ENCODE measurements at places on chromosomes 2 and 18.

GRCh38 chr2:126859631-126860030 lies 39.1 kb upstream of the TEX51 start:
- DNase-seq, result no peak

- DNase-seq, result no peak
Observed at GRCh38 chr18:61064911-61065310, 268.3 kb upstream of the CDH20 start.

DNA sequence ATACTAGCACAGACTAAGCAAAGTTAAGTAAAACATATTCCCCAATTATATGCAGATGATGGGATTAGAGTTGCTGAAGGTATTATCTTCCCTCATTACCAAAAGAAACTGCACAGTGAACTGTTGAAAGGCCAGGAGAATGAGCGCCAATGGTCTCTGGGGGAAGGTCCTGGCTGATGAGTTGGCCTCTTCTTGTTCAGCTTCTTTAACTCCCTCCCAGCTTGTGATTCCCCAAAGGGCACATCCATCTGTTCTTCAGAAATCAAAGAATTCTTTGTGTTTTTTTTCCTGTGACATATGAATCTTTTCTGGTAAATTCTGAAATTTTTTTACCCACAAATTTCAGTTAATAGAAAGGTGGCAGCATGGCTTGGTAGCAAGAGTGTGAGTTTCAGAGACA lies 667.6 kb downstream of the CNTNAP5 start:
- DNase-seq, result peak; percentile 58

DNA sequence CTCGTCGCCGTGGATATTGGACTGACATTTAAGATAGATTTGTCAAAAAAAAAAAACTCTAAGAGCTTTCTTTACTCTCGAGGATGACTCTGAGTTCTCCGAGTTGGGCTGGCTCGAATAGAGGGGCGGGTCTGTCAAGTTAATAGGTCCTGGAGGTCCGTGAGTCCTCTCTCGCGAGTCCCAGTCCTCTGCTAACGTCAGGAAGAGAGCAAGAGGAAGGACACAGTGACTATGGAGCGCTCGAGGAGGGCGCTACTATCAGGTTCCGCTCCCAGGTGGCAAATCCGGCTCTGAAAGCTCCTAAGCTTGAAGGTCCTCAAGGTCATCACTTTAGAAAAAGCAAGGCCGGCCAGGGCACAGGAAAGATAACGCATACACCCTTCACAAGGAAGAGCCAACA lies 404 bp upstream of the AKAIN1 start:
- no peak for DNase-seq

- DNase-seq, result no peak
Observed at GRCh38 chr2:63692002-63692606, 103.3 kb downstream of the MDH1 start.

GRCh38 chr2:202221873-202222272 lies 16.5 kb downstream of the SUMO1 start:
- DNase-seq, result no peak

DNA sequence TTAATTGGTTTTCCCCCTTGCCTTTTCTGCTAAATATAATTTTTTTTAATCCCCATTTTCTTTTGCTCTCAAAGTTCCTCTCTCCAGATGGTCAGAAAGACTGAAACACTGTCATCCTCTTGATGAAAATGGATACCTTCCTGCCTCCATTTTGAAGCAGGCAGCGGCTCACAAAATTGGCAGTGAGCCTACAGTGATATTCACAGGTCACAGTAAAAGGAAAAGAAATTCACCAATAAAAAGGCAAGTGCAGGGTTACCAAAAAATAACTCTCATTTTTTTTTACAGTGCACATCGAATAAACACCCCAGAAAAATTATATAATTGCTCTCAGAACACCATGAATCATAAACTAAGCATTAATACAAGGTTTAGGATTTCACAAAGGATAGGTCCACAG lies 307.5 kb downstream of the TCF4 start:
- DNase-seq, result no peak

GRCh38 chr2:126507425-126507911 lies 148.5 kb upstream of the GYPC start:
- no peak for DNase-seq

- DNase-seq, result no peak
Observed at GRCh38 chr18:70621710-70622109, 332.9 kb downstream of the SOCS6 start.

DNA sequence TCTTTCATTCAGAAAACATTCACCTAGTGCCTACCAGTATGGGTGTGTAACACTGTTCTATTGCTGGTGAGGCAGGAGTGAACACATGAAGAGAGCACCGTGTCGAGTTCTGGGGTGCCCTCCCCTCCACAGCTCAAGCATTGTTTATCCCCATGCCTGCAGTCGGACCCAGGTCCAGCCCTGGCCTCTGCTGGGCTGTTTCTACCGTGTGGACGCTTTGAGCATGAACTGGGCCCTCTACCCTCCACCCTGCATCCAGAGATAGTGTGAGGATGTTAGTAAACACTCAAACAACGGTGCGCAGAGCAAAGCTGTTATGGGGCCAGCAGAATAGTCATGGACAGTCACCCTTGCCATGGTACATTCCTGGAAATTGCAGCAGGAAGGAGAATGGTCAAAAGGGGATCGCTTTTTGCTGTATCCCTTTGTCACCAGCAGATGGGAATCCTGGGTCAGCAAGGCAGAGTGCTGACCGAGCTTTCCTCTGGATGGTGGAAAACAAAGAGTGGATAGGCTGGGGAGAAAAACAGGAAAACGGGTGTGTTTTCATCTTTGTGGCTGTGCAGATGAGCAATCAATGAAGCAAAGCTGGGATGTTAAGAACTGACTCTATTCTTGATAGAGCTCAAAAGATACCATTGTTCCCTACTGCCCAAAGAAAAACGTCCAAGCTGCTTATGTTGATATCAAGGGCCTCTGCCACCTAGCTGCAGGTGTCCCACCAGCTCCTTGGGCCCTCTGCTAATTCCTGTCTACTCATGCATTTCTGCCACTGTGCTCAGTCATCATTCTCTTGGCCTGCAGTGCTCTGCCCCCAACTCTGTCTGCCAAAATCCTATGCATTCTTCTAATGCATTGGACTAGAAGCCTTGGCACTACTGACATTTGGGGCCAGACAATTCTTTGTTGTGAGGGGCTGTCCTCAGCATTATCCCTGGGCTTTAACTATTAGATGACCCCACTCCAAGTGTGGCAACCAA lies 38.7 kb downstream of the REEP1 start:
- no peak for DNase-seq

DNA sequence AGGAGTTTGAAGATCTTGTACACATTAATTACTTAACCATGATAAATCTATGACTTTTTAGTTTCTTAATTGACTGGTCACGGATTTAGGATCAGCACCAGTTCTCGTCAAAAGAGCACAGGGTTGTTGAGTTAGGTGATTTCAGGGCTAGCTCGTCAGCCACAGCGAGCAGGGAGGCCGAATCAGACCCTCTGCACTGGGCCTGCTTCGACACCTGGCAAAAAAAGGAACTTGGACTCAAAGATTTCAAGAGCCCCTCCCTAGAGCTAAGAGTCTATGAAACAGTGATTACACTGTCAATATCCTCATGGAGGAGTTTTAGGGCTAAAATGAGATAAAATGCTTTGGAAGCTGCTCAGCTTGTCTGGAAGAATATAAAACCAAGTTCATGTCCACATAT lies 4.6 kb upstream of the SERTAD2 start:
- no peak for DNase-seq

DNA sequence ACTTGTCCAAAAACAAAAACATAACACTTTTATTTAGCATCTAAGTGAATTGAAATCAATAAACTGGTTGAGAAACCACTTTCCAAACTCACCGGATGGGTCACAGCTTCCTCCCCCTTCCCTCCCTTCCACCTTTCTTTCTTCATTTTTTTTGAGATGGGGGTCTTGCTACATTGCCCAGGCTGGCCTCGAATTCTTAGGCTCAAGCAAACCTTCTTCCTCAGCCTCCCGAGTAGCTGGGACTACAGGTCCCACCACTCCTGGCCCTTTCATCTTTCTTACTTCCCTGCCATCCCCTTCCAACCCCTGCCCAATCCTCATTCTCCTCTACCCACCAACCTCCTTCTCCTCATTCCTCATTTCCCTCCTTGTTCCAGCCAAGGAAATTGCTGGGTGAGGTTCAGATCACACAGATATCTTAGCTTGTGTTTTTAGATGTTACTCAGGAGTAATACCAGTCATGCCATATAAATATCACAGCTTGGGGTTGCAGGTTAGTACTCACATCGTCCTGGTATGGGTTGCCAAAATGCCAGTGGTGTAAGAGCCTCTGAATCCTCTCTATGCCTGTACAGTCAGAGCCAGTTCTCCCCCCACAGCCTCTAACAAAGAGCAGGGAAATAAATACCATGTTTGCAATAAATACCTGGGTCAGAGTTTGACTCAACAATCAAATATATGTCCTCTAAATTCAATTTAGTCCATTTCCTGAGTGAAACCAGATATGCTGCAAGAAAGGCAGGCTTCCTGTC lies 132.7 kb upstream of the NDUFV2 start:
- no peak for DNase-seq

GRCh38 chr2:60439219-60439974 lies 114.1 kb downstream of the BCL11A start:
- peak; percentile 67 for DNase-seq

DNA sequence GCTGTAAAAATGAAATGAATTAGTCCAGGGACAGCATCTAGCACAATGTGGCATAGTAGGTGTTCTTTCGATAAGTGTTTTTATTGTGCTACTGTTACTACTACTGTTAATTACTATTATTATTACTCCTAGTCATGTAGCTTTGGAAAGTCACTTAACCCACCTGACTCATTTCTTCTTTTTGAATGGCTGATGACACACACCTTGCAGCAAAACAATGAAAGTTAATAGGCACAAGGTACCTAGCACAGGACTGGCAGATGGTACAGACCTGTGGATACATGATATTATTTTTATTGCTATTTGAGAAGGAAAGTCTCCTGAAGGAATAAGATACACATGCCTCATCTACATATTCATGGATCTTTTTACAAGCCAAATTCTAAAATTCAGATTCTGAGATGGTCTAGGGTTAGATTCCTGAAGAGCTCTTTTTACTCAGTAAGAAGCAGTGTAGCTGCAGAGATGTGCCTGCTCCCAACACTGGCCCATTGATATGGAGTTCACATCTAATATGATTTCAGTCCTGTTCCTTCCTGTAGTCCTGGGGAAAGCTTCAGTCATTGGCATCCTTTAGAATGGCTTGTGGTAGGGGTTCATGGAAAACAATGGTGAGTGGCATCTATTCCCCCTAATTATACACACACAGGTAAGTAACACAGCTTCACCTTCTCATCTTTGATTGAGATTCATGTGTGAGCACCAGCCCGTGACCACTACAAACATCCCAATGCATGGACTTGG lies 7.9 kb upstream of the ERMN start:
- DNase-seq, result no peak

GRCh38 chr2:75361486-75361885 lies 162.2 kb upstream of the TACR1 start:
- no peak for DNase-seq

GRCh38 chr18:10508591-10508990 lies 17.2 kb upstream of the NAPG start:
- DNase-seq, result no peak

DNA sequence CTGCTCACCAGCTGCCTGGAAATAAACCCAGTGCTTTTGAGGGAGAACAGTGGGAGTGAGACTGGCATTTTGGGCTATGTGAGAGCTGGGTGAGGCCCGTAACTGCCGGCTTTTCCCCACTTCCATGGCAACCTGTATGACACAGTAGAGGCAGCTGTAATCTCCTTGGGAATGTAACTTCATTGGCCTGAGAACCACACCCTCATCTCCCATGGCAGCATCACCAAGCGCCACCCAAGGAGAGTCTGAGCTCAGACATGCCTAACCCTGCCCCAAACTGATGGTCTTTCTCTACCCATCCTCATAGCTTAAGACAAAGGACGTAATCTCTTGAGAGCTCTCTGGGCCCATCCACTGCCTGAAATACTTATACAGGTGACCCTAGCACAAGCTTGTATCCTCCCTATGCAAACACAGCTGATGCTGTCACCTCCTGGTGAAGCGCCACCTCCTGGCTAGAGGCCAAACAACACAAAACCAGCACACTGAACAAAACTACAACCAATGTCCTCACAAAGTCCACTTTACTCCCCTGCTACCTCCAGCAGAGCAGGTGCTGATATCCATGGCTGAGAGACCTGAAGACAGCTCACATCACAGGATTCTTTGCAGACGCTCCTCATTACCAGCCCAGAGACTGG lies 763.4 kb upstream of the NRXN1 start:
- no peak for DNase-seq

DNA sequence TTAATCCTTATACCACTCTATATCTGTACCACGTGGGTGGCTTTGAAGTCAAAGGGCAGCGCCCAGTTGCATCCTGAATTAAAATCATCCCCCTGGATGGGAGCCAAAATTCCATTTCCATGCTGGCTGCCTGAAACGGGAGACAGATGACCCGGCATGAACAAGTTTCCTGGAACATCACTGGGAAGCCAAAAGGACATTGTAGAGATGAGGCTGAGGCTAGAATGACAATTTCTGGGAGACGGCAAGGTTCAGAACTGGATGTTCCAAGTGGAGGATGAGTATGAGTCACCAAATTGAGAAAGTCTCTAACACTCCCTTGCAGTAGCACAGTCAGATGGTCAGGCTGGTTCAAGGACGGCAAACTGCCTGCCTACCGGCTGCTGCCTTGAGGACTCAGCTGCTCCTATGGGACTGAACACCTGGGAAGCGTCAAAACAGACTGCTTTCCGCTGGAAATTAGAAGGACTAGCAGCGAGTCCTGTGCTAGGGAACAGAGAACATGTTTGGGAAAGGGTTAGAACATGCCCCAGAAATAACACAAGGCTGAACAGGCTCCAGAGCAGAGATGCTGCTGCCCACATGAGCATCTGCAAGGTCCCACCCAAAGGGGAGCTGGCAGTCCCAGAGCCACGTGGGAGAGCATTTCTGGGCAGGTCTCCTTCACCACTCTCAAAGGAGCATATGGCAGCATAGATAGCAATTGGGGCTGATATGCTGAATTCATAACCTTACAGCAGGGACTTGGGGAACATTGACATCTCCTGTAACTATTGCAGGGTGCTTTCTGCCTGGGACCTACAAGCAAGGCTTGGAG lies 32.0 kb downstream of the YPEL5 start:
- no peak for DNase-seq

- no peak for DNase-seq
Observed at GRCh38 chr2:207839575-207839974, 69.9 kb upstream of the FZD5 start.

DNA sequence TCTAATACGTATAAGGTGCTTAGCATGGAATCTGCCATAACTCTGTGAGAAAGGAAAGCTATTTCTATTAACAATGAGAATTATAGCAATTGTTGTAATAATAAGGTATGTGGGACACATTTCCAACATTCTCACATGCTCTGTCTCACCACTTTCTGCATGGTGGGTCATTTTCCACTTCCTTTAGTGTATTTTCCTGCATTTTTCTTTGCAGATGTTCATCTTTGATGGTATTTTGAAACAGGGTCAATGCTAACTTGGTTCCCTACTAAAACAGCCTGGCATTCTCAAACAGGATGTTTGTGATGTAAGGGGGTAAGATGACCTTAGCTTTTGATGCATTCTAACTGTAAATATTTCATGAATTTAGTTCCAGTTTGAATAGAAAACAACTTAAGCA lies 54.7 kb downstream of the MYO1B start:
- DNase-seq, result no peak

GRCh38 chr2:127066942-127067341 lies 40.0 kb downstream of the BIN1 start:
- DNase-seq, result peak; percentile 87

- DNase-seq, result no peak
Observed at GRCh38 chr2:213227458-213227857, 56.8 kb upstream of the SPAG16 start.

All from Right ventricle myocardium superior (tissue), 1 donor.